ENCODE measurements at places on chromosomes 4 and X.

- DNase-seq: no peak
Measured at GRCh38 chrX:47706575-47706974, 47.6 kb upstream of the UXT start.

DNA sequence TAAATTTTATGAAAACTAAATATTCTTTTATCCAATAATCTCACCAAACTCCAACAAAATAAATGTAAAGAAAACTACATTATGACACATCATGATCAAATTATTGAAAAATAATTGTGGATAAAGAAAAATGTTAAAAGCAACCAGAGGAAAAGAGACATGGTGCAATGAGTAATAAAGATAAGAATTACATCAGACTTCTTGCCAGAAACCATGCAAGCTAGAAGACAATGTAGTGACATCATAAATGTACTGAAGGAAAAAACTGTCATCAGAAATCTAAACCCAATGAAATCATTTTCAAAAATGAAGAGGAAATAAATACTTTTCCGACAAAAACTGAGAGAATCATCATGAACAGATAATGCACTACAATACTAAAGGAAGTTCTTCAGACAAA, 135.9 kb upstream of the EOLA2 start:
- no peak for DNase-seq

- no peak for DNase-seq
Measured at GRCh38 chr4:38152305-38152704, 192.1 kb downstream of the PTTG2 start.

GRCh38 chr4:82415922-82416365, 14.3 kb downstream of the HNRNPDL start:
- DNase-seq: no peak

GRCh38 chrX:96568071-96568470, 116.6 kb upstream of the DIAPH2 start:
- no peak for DNase-seq

DNA sequence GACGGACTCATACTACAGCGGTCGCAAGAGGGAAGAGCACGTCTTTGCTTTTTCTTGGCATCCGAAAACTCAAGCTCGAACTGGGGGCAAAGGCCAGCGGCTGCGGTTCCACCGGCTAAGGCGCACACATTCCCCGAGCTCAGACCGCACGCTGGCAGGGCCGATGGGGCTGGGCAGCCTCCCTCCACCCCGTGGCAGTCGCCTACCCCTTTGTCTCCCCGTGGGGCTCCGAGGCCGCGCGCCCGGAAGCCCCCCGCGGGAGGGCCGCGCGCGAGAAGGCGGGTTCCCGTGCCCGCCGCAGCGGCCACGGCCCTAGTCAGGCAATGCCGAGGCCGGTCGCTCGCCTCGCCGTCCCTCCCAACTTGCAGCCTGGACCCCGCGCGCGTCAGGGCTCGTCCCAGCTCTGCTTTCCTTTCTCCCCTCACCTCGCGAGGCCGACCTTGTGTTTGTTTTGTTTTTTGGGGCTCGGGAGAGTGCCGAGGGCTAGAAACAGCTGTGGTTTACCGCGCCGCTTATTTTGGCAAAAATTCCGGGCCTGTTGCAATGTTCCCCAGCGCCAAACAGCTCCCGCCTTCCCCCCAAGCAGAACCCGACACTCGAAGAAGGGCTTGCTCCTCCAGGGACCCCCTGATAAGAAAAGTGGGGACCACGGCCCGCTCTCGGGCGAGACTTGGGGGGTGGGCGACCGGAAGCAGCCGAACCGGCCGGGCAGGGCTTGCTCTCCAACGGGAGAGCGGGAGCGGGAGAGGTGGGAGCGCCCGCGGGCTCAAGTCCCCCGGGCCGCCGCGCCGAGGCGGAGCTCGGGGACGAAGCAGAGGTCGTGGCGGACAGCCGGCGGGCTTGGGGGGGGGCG, 561 bp upstream of the N4BP2 start:
- peak; percentile 25 for DNase-seq

Data from effector CD4-positive, alpha-beta T cell (primary cell).